T1000 (cell line): ENCODE measurements at places on chromosomes 5 and 9.

DNA sequence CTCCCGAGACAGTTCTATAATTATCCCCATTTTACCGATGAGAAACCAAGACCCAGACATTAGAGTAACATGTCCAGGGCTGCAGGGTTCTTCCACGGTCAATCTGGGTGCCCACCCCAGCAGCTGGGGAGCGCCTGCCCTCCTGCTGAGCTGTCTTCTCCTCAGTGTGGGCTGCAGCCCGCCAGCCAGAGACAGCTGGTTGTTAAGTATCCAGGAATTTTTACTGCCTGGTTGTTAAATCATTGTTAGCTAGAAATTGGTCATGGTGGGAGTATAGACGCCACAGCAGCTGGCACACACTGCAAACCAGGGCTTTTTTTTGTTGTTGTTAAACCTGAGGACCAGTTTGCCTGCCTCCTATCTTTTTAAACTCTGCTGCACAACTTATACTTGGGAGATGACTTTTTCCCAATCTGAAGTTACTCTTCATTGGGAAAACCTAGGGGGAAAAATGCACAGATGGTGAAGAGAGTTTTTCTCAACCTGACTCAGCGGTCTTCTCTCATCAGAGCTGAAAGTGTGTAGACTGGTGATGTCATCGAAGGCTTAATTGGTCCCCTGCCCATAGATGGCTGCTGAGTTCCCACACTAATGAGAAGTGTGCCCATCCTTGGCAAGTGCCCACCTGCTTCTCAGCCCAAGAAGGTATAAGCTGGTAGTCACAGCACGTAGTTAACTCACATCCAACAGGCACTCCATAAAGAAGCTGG is 208.6 kb downstream of the DRD1 start:
- DNase-seq: no peak

- no peak for DNase-seq
Observed at GRCh38 chr5:6158974-6159831, 219.1 kb downstream of the MED10 start.

DNA sequence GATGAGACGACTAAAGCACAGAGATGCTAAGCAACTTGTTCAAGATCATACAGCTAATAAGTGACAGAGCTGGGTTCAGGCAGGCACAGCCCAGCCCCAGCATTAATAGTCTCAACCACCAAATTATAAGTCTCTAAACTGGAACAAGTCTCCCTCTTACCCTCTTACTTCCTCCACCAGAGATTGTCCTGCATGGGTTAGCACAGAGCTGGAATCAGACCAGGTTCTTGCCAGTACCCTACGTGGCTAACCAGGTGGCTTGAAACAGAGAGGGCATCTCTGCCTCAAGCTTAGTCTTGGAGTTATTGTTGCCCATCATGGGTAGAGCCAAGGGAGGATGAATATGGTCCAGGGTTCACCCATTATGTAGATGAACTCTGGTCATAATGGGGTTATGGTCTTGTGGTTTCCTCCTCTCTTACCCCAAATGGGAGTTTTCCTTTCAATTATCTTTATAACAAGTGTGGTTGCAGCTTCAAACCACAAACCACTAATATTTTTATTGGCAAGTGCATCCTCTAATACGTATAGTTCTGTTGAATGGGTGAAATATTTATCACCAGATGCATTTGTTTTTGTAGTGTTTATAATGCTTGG is 8.3 kb upstream of the XPA start:
- DNase-seq: no peak

DNA sequence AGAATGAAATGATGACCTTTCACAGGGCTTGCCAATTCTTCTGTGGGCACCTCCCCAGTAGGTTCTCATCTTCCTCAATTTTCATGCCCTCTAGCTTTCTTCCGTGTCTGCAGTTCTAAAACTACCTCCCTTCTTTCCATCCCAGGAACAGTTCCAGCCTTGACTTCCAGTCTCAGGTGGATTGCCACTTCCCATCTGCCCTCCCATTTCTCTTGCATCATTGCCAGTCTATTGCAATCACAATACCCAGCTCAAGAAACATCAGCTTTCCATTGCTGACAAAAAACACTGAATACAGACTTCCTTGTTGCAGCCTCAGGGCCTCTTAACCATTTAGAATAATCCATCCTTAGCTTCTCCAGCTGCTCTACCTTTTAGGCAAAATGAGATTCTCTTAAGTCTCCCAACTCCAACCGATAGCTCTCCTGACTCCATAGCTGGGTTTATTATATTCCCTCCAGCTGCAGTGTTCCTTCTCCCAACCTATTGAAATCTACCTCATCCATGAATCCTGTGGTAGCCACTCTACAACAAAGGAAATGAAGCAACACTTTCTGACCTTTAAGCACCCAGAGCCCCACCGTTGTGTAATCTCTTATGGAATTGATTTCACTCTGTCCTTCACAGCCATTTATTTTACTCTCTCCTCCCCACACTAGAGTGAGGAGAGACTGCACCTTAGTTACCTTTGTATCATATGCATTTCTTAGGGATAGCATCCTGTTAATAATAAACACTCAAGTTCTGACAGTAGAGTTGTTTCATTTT is 75.6 kb upstream of the PCA3 start:
- no peak for DNase-seq

GRCh38 chr9:80093695-80094094 is 521.9 kb downstream of the TLE4 start:
- no peak for DNase-seq

DNA sequence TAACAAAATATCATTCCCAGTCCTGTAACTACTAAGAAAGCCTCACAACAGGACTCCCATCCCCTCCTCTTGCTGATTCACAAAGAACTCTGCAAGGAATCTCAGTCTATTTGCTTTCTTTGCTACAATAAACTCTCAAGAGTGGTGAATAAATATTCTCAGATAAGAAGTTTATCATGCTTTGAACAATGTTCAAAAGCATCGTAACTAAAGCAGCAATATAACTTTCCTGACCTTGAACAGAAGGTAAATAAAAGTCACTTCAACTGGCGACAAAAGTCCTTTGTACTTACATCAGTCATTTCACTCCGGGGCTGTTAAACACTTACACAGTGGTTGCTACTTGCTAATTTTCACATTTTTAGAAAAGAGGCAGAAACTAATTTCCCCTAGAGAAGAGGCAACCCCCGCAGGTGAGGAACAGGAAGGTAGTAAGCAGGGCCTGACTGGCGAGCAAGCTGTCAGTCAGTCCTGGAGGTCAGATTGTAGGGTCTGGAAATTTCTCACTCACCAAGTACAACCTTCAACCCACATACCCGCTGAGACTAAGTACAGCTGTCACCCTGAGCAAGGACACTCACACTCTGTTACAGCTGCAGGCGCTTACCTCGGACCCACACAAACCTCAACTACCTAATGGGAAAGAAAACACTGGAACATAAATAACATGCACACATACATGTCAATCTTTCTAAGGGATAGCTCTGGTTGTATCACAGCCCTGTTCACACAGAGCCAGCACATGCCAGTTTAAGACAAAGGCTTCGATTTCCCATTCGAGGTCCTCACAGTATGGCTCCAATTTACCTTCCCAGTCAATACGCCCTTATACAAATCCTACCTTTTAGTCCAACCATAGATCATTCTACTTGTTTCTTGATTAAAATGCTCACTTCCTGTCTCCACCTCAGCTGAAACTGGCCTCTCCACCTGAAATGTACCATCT is 104.6 kb upstream of the RETREG1 start:
- DNase-seq: no peak

DNA sequence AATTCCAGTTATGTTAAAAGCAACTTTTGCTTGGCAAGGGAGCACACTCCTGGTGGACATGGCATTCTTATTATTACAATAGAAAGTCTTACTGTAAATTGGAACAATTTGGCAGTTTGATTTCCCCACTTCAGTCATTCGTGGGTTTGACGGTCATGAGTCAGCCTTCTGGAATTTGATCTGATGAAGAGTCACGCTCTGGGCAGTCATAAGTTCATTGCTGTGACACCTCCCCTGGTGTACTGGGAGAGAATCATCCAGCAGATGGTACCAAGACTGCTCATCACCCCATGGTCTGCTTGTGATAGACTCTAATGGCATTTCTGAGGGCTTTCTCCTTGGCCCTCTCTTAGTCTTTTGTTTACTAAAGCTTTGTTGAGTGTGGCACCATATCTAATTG is 53.8 kb downstream of the GLRA1 start:
- DNase-seq: peak; percentile 3
